ENCODE measurements at places on chromosomes 3 and 15.

DNA sequence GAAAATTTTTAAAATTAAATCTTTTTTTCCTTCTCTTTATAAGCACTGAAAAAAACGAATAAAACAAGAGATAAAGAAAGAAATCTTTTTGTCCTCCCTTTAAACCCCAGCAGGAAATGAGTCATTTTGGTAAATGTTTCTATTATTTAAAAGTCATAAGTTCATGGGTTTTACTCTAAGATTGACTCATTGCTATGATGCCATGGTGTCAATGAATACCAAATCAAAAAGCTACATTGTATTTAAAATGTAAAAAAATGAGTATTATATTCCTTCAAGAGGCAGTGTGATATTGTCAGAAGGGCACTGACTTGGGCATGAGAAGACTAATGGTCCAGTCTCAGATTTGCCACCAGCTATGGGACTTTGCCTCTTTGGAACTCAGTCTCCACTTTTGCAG, 303.4 kb upstream of the DNAJC19 start:
- no peak for DNase-seq

- no peak for DNase-seq
Measured at GRCh38 chr3:46090161-46090591, 62.9 kb upstream of the XCR1 start.

GRCh38 chr3:169846458-169847193, 23.1 kb downstream of the LRRC31 start:
- DNase-seq: no peak

- DNase-seq: no peak
Measured at GRCh38 chr3:161766331-161766730, 269.7 kb downstream of the OTOL1 start.

DNA sequence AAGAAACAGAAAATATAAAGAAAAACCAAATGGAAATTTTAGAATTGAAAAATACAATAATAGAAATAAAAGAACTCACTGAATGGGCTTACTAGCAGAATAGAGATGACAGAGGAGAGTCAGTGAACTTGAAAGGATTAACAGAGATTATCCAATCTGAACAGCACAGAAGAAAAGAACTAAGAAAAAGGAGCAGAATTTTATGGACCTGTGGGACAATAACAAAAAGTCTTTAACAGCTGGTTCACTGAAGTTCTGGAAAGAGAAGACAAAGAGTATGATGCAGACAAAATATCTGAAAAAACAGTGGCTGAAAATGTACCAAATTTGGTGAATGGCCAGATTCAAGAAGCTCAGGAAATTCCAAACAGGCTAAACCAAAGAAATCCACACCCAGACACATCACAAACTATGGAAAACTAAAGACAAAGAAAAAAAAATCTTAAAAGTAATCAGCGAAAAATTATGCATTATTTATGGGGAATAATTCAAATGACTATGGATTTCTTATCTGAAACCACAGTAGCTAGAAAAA, 9.7 kb upstream of the GNB5 start:
- no peak for DNase-seq

DNA sequence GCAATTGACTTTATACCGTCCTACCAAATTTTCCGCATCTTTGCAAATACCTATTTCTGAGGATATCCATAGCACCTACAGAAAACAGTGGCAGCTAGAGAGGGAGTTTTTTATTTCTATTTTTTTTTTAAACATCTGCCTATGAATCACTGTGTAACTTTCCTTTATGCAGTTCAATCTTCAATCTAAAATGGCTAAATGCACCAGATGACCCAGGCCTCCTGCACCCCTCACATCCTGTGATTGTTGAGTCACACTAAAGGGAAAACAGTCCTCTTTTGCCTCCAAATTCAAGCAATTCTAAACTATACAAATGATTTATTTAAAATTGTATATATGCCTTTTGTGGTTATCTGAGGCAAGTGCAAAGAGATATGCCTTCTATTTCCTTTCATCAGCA, 20.1 kb upstream of the BCL6 start:
- no peak for DNase-seq

GRCh38 chr3:195271410-195272243, 668 bp upstream of the XXYLT1 start:
- peak; percentile 69 for DNase-seq

GRCh38 chr15:92454555-92455105, 60.9 kb downstream of the ST8SIA2 start:
- DNase-seq: no peak

DNA sequence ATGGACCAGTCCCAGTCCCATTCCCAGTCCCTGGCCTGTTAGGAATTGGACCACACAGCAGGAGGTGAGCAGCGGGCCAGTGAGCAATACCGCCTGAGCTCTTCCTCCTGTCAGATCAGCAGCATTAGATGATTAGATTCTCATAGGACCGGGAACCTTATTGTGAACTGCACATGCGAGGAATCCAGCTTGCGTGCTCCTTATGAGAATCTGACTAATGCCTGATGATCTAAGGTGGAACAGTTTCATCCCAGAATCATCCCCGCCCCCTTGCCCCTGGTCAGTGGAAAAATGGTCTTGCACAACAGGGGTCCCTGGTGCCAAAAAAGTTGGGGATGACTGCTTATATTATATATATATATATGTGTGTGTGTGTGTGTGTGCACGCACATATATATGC, 63.1 kb downstream of the IFT57 start:
- no peak for DNase-seq

GRCh38 chr3:63390710-63391230, 112.7 kb downstream of the SYNPR start:
- no peak for DNase-seq

DNA sequence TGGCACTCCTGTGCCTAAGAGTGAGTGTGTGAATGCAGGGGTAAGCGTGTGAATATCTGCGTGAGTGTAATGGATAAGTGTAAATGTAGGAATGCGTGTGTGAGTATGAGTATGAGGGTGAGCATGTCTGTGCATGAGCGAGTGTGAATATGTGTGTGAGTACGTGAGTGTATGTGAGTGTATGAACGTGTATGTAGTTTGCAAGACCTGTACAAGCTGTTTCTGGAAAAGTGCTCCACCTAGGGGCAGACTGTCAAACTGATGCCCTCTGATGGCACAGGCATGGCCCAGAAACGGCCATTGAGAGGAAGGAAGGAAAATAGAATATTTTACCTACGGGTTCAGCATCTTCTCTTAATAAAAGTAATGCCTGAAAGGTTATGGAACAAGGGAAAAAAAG, 24.4 kb upstream of the FRMD4B start:
- DNase-seq: peak; percentile 11

- DNase-seq: no peak
Measured at GRCh38 chr3:72401005-72401545, 447.2 kb downstream of the SHQ1 start.

DNA sequence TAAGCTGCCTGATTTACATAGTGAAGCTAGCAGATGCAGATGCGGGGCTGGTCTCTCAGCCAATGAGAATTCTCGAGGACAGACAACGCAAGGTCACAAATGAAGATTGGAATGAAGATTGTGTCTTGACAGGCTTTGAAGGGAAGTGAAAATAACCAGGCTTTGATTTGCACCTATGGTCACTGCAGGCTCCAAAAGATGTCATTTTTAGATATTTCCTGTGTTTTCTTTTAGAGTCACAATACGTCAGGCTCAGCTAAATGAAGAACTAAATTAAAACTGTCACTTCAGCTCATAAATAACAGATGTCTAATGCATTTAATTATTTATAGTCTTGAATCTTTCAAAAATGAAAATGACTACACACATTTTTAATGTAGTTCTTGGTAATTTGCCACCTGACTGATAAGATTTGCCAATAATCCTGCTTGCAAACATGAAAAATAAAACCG, 99.5 kb downstream of the SQOR start:
- DNase-seq: no peak

DNA sequence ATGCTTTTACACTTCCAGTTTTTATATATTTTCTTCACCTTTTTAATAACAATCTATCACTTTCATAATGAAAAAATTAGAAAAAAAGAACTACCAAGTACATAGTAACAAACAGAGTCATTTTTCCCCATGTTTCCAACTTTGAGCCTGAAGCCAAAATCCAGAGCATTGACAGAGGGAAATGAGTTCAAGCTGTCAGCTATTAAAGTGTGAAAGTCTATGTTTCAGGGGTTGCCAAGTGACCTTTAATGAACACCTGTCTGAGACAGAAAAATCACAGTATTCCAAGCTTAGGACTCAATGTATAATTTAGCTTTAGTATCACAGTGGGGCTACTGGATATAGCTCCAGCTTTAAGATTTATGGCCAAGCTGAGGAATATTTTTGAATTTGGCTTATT, 128.3 kb upstream of the GADL1 start:
- DNase-seq: no peak

DNA sequence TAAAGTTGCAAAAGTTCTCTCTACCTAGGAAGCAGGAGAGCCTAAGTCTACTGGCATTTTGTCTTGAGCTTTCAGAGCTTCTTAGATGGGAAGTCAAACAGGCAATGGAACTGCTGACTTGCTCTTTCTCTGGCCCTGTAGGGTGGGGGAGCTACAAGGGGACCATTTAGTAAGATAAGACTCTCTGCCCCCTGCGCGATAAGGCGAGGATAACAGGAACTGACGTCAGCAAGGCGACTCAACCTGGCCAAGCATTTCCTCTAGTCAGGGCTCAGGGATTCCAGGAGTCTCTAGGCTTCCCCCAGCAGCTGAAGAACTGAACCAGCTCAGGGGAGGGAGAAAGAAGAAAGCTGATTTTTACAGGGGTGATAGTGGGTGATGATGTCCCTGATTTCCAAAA, 5.8 kb downstream of the RARB start:
- DNase-seq: no peak

DNA sequence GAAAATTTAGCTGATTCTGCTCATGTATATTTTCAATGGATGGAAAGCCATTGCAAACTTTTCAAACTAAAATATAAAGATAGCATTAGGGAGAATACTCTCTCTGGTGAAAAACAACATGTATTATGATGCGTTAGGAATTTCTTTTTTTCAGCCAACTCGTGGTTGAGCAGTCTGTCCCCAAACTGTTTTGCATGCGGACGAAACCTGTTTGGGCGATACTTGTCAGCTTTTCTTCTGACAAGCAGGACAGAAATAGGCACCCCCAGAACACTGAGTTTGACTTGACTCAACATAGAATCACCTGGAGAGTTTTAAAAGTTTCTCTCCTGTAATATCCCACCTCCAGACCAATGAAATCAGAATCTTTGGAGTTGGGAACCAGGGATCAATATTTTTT, 417.5 kb upstream of the TPRG1 start:
- no peak for DNase-seq

- DNase-seq: no peak
Measured at GRCh38 chr3:127908951-127909350, 6.1 kb upstream of the KBTBD12 start.

GRCh38 chr15:70120958-70121623, 23.4 kb upstream of the TLE3 start:
- no peak for DNase-seq

DNA sequence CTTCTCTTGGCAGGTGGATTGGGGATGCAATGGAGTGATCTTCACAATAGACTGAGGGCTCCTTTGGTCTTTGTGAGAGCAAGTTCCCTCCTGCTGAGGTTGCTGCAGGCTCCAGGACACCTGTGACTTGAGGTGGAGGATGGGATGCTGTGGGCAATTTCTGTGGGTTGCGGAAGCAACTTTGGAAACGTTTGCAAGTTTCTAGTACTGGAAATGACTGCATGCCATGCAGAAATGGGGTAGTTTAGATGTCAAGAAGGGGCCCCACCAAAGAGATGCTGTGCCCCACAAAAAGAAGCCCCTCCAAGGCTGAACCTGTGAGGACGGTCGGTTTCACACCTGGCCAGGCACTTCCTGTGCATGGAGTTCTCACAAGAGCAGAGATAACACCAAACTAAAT, 80.4 kb upstream of the XCR1 start:
- no peak for DNase-seq

DNA sequence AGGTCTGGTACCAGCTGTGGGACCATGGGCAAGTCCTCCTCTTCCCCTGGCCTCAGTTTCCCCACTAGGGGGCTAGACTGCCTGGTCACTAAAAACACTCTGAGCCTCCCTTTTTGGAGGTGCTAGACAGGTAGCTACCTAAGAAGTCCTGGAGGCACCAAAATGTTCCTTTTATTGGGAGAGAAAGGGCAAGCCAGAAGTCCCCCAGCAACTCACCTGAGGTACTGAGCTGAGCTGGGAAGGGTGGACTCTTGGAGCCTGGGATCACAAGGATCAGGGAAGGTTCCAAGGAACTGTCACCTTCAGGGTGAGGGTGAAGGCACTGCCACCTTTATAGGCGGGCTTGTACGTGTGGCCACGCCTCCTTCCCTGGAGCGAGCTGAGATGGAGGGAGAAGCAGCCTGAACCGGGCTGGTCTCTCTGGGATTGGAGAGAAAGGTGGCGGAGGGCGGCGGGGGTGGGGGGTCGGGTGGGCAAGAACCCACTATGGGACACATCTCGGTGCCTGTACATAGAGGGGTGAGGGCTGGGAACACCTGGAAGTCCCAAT, at the start of gene CYP1A1:
Gene CYP1A1 (minus strand): TSS at position 304 of the 550 bp plus-strand sequence. CDS start 2,431 bp downstream, outside the sequence.
- no peak for DNase-seq

- DNase-seq: no peak
Measured at GRCh38 chr15:56233549-56233948, 10.1 kb downstream of the RFX7 start.

DNA sequence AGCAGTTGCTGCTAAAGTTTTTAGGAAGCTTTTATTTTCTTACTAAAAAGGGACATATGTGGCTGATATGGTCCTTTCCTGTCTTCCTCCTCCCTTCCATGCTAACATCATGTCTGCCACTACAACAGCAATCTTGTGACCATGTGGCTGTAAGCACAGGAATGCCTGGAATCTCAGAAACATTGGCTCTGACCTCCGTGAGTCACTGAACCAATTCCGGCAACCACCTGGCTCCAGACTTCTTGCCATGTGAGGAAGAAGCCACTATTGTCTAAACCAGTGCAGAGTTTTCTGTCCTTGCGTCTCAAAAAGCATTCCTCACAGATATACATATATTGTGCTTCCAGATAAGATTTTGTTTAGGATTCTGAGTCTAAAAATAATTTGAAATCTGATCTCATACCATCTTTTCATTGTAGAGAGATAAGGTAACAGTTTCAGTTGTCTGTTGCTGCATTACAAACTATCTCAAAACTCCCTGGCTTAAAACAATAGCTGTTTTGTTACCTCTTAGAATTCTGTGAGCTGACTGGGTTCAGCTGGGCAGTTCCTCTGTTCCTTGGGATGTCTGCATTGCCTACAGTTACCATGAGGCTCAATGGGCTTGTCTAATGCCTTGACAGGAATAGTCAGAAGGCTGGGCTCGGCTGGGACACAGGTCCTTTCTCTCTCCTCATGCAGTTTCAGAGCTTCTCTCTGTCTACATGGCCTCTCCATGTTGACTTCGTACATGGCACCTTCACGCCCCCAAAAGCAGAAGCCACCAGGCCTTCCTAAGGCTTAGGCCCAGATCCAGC, 77.3 kb upstream of the MAGI1 start:
- DNase-seq: no peak

- DNase-seq: no peak
Measured at GRCh38 chr15:40420793-40421192, 15.2 kb downstream of the IVD start.

DNA sequence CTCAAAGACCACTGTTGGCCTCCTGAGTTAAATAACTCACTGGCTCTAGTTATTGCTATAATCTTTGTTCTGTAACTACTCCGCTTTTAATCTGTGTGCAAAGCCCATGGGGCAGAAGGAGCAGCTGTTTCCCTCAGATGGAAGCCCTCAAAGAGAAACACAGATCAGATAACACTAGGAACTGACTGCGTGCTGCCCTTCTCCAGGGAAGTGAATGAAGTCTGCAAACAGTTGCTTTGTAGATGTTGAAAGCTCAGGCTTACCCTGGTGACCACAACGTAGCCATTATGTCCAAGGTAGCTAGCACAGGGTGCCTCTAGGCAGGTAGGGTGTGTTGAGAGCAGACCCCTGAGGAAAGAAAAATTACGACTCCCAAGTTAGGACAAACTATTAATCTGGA, 152.3 kb upstream of the STAC start:
- no peak for DNase-seq
